ENCODE measurements at places on chromosomes 2 and 18.

- no peak for DNase-seq
These were observed 289.5 kb upstream of the SIX3 start for GRCh38 chr2:44651974-44652373.

DNA sequence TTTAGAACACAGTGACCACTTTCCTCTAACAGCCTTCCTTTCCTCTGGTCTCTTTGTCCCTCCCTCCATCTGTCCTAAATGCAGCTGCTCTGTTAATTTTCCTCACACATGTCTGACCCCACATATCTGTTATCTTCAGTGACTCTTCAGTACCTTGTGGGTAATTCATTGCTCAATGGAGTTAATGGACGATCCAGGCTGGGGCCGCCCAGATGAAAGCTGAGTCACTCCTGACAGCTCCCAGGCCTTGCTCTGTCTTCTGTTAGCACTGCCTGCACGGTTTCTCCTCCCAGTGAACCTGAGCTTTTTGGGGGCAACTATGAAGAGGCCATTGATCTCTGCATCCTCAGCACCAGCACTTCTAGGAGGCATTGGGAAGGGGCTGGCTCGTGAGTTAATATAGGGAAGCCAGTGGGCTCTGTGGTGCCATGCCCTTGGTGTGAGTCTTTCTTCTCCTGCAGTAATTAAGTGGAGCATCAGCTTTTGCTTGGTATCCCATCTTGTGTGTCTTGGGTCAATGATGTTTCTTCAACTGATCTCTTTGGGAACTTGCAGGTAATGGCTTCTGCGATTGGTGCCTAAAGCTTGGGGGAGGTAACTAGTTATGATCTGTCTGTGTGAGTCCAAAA, 67.3 kb downstream of the SNORC start:
- no peak for DNase-seq

- DNase-seq, result no peak
These were observed 1.2 kb upstream of the PRELID3A start for GRCh38 chr18:12406371-12407111.

- no peak for DNase-seq
These were observed 1.0 kb upstream of the PPP1CB start for GRCh38 chr2:28750316-28751251.

DNA sequence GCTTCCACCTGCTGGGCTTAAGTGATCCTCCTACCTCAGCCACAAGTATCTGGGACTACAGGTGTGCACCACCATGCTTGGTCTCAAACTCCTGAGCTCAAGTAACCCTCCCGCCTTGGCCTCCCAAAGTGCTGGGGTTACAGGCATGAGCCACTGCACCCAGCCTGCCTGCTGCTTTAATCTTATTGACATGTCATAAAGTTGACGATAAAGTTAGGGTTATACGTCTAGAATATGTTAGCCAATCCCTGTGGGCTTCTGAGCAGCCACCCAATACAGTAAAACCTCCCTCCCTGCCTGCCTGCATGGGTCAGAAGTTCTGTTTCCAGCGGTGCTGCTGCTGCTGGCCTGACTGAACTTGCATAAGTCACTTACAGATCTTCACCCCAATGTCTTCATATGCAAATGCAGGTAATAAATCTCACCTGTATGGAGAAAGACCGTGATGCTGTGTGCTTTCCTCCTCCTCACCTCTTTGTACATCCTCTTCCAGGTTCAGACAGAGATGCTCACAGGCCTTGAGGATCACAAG, 30.1 kb downstream of the TGIF1 start:
- no peak for DNase-seq

DNA sequence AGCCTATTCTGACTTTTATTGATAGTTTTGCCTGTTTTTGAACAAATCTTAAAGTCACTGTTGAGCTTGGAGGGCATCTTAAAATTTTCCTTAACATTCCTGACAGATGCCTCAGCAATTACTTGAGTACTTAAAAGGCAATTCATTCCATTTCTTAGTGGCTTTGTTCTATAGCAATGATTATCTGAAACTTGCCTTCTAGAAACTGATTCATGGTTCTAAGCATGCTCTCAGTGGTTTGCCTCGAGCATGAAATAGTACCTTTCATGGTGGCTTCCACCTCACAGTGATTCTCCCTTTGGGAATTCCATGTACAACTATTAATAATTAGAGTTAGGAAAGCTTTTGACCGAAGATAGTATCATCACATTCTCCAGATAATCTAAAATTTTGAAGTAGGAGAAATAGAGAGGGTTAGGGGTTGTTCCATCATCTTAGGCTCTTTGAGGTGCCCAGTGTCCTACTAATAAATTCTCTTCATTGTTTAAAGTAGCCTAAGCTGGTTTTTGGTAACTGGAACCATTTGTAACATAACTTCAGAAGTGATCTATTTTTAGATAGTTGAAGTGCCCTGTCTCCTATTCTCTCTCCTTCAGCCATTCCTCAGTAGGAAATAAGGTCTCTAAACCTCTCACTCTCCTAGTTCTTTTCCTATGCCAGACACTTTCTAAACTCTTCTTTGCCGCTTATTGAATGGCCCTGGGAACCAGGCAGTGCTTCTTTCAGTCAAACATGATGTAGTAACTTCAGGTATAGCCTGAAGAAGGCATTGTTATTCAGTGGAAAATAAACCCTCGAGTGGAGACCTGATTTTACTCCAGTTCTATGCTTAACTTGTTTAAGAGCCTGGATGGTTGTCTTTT, 156.1 kb downstream of the HAUS1 start:
- no peak for DNase-seq

GRCh38 chr2:86790134-86790675, 508 bp downstream of the CD8A start:
- no peak for DNase-seq

DNA sequence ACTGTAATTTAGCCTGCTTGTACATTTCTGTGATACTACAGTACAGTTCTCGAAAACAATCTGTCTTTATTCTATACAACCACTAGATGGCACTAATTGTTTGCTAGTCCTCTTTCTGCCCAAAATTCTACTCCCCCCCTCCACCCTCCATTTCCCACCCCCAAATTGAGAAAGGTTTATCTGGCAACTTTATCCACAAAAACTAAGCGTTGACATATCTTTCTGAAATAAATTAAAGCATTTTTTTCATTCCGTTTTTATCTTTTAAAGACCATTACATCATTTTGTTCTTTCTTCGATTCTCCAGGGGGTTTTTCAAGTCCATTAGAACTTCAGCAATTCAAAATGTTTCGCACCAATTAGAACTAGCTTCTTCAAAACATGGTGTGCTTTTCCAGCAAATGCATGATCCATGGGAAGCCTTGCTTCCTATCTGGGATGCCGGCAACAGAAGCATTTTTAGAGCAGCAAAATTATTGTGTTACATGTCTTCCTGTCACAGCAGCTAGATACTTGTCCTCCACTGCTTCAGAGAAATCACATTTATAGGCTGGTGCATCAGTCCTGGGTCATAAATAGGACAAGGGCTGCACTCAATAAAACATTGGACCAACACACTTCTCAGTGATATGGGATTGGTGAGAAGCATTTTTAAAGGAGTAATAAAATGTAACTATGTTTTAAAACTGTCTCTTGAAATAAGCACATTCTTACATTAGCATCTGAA, 241.3 kb downstream of the PAX3 start:
- no peak for DNase-seq

GRCh38 chr2:44053456-44053855, 57.7 kb upstream of the LRPPRC start:
- no peak for DNase-seq

GRCh38 chr2:62313449-62314227, 117.7 kb downstream of the B3GNT2 start:
- no peak for DNase-seq

- DNase-seq, result peak; percentile 90
These were observed 159.5 kb downstream of the SETBP1 start for GRCh38 chr18:44840058-44840790.

GRCh38 chr2:60158262-60158661, 395.2 kb downstream of the BCL11A start:
- no peak for DNase-seq

- DNase-seq, result peak; percentile 73
These were observed 389.8 kb downstream of the FIGN start for GRCh38 chr2:163345795-163346573.

DNA sequence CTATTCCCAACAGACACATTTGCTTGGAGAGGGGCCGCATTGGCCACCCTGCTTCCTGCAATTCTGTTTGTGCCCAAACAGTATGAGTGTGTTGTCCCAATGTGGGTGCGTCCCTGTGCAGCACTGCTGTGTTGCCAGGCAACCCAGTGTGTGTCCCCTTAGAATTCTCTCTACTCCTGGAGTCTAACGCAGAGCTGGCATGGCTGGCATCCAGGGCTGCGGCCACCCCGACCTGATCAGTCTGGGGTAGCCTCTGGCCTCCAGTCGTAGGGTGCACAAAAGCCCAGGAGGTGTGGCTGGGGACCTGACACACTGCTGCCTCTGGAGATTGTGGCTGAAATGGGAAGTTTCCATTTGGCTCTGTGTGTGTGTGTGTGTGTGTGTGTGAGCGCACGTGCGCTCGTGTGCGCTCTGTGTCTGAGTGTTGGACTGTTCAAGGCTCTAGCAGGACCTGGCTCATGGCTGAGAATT, 48.0 kb downstream of the TEX44 start:
- DNase-seq, result no peak

DNA sequence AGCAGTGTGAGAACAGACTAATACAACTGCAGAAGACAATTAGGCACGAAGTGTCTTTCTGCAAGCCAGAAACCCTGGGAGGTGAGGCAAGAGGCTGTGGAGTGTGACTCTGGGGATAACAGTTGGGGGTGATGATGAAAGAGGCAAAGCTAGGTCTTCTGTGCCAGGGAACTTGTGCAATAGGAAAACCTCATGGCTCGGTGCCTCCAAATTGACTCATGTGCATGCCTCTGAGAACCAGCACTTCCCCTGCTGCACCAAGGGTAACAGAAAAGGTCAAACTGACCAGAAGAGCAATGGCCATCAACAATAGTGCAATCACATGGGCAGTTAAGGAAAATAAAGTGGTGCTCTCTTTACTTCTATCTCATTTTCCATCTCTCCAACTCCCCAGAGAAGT, 136.4 kb downstream of the SCG2 start:
- DNase-seq, result no peak

- no peak for DNase-seq
These were observed 12.4 kb upstream of the IGFBP2 start for GRCh38 chr2:216620786-216621185.

DNA sequence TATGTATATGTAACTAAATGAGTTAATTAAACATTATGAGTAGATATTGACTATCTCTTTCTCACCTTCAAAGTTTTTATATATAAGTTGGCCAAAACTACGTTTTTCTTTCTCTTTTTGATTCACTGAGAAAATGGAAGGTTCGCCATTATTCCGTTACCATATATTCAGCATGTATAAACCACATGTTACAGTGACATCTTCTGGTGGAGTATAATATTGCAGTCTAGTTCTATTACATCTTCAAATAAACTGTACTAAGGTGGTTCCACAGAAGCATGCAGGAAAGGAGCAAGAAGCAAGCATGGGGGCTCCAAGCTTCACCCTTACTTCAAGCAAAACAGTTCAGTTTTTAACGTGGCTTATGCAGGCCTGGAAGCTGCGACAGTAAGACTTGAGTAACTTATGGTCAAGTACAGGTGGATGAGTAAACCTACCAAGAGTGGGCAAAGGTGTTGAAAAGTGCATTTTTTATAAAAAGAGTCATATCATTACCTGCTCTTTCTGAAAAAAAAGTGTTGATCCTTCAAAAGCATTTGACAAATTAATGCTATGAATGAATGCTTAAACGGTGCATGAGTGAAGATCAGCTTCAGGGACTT, 129.8 kb upstream of the RAB6C start:
- no peak for DNase-seq

DNA sequence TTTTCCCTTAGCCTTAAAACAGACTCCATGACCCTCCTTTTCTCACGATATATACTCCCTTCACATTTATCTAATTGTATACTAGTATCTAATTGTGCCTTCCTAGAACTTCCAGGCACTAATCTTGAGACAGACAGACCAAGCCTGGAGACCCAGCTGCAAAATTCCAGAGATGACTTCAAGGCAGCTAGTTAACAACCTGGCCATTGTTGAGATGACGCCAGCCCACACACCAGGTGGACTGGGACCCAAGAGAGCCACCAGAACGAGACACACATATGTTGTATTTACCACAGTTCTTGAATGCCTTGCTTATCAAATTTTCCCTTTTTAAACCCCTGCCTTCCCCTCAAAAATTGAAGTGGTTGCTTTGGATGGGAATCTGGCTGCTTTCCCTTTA, 48.9 kb upstream of the SELENOI start:
- no peak for DNase-seq

DNA sequence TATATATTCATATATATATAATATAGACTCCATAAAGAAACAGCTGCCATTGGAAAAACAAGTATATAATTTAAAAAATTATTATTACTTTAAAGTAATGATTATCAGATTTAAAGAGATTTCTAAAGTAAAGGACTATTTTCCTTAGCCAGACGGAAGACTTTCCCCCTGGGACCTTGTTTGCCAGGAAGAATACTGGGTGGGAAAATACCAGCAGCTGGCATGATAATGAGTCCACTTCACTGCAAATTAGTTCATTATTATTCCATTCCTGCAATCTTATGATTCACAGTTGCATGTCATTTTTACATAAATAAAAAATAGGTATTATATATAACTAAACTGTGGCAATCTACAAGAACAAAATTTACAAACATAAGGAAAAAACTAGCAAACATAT, 339.8 kb upstream of the CDH7 start:
- no peak for DNase-seq

GRCh38 chr2:20008703-20009102, 3.8 kb downstream of the MATN3 start:
- DNase-seq, result no peak

GRCh38 chr2:30561349-30561748, 114.3 kb downstream of the LCLAT1 start:
- DNase-seq, result no peak

DNA sequence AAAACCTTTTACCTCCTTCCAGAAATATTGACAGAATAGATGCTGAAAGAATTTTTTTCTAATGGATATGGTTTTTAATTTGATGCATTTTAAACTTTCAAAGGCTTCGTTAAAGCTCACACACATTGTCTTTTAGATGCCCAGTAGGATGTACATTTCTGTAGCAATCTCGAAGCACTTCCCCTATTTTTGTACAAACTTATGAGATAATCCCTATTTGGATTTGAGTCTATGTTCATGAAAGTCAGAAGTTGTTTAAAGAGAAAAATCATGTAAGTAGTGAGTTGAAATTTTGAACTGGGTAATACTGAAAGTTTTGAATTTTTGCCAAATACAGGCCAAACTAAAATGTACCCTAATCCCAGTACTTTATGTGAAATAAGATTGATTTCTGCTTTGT, 38.1 kb upstream of the MMADHC start:
- DNase-seq, result no peak
